Substantia nigra (tissue), 51 donors: ENCODE measurements at places on chromosomes 7 and 10.

- no peak for DNase-seq
Measured at GRCh38 chr7:149558149-149558861, 60.7 kb upstream of the ZNF746 start.

- no peak for DNase-seq
Measured at GRCh38 chr10:102673819-102674511, 29.7 kb downstream of the TRIM8 start.

GRCh38 chr7:23105086-23105643, 420 bp upstream of the KLHL7 start:
- no peak for DNase-seq

DNA sequence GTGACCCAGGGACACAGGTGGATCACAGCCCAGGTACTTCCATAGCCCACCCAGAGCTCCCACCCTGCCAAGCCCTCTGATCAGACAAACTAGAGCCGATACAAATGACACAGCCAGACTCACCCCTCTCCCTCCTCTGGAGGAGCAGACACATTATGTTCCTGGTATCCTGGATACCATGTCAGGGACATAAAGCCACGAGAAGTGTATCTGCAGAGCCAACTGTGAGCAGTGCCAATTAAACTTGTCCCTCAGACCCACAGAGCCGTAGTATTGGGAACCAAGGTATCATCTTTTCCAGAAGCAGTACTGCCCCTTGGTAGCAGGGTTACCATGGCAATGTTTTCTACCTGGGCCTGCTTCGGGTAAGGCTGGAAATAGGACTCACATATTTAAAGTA, 47.3 kb upstream of the CPXM2 start:
- no peak for DNase-seq

DNA sequence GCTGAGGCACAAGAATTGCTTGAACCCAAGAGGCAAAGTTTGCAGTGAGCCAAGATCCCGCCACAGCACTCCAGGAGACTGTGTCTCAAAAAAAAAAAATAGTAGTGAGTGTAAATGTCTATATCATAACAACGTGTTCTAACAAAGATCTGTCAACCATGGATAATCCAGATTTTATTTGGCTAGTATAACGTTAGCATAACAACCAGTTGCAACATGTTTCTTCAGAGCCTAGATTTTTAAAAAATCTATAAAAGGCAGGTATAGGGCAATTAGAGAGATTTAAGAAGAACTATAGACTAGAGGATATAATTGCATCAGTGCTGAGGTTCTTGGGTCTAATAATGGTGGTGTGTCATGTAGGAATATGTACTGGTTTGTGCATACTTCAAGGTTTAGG, 30.5 kb downstream of the DLG5 start:
- DNase-seq: no peak

DNA sequence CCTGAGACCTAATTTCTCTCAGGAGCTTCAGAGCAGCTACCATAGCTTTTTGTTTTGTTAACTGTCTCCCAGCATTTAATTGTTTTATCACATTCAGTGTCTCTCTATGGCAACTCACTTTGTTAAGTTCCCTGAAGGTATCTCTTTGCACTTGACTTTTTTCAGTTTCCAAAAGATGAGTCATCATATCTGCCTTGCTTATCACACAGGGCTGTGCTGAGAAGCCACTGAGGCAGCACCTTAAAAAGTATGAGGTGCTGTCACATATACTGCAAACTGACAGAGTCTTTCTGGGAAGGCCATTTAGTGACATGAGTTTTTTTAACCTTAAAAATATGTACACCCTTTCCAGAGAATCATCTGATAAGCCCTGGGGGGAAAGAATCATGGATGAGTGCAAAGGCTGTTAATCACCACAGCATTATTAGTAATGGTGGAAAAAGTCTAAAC, 56.8 kb downstream of the PPP1R3C start:
- DNase-seq: no peak

DNA sequence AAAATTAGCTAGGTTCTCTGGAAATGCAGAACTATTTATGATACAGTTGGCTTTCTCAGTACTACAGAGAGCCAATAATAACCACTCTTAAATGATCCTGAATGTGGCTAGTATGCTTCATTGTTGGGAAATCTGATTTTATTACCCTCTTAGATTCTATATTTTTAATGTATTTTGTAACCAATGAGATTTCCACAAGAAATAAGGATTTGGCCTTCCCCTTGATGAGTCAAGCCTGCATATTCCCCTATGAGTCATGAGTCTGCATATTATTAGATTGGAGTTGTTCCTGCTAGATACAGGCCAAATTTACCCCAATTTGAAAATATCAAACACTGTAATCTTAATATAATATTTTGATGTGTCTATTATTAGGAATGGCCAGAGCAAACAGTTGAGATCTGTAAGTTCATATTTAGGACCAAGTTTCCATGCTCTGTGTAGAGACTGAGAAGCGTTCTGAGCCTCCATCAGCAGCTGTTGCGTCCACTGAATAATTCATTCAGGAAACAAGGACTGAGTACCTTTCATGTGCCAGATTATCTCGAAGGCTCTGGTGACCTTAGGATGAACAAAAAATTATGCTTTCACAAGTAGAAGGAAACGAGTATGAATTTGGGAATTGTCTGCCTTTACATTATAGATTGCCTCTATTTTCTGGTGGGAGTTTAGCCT, 793.4 kb downstream of the NRG3 start:
- no peak for DNase-seq

- DNase-seq: no peak
Measured at GRCh38 chr10:119290301-119291048, 83.1 kb downstream of the GRK5 start.

GRCh38 chr7:95758187-95758586, 14.2 kb upstream of the DYNC1I1 start:
- no peak for DNase-seq

- no peak for DNase-seq
Measured at GRCh38 chr10:98285416-98285815, 17.4 kb upstream of the LOXL4 start.

GRCh38 chr7:17037356-17037755, 155.6 kb upstream of the AGR3 start:
- no peak for DNase-seq

GRCh38 chr7:96016056-96016586, 243.8 kb downstream of the DYNC1I1 start:
- DNase-seq: no peak

DNA sequence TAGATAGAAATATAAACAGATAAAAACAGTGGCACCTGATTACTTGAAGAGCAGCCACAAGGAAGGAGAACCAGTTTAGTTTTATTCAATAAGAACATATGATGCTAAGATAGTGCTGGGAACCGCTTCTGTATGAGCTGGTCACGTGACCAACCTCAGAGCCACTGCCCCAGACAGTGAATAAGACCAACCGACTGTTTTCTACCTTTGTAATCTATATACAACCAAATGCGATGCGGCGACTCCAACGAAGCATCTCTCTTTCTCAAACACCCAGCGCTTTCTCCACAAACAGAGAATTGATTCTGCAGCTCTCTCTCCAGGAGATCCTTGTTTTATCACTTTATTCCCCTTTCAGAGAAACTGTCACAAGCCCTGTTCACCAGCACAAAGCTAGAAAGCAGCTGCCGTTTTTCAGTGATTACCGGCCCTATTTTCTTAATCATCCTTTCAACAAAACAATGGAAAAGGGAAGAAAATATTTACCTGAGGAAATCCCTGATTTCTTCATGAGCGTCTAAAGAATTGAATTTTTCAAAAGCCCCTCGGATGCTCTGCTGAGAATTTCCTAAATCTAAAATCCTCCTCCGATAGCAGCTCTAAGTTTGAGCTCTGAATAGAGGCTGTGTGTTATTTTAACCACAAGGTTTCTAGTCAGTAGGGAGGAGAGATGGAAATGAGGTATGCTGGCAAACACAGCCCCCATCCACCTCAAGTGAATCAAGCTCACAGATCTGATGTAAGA, 55.7 kb upstream of the JCAD start:
- DNase-seq: no peak

DNA sequence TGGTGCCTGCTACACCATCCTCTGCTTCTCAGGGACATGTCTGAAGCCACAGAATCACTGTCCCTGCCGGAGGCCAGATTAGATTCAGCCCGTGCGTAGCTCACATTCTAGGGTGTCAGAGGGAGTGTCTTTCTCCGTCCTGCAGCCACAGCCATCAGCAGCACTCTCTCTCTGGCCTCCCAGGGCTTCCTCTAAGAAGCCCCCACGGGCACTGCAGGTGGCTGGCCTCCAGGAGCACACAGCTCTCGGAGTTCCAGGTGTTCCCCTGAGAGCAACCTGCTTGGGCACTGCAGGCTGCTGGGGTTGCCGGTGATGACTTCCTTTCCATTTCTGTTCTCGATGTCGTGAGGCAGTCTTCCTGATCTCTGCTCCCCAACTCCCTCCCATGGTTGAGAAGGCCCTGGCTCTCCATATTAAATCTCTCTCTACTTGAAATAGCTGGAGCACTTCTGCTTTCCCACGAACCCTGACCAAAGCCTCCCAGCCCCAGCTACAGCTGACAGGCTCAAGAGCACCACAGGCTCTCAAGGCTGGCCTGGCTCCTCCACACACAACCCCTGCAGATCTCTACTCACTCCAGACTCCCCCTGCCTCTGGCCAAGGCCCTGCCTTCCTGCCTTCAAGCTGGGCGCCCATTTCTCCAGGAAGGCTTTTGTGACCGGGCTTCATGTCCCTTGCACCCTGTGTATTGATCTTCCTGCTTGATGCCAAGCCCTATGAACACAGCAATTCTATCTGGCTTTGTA, 49.0 kb upstream of the TMEM72 start:
- no peak for DNase-seq

DNA sequence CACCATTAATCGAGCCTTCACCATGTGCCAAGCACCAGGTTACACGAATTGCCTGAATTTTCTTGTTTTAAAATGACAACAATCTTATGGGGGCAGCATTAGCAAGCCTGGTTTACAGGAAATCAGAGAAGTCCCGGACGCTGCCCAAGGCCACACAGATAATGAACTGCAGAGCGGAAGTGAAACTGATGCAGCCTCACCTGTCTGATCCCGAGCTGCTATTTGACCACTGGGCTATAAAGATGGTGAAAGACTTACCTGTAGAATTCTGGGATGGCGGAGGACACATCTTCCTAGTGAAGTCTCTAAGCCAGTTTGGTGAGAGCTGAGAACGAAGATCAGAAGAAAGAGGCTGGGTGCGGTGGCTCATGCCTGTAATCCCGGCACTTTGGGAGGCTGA, 21.7 kb upstream of the GALNTL5 start:
- DNase-seq: no peak

GRCh38 chr7:106609416-106609815, 51.5 kb downstream of the CCDC71L start:
- DNase-seq: no peak

- peak; percentile 28 for DNase-seq
Measured at GRCh38 chr10:7407368-7408290, 3.2 kb downstream of the SFMBT2 start.

DNA sequence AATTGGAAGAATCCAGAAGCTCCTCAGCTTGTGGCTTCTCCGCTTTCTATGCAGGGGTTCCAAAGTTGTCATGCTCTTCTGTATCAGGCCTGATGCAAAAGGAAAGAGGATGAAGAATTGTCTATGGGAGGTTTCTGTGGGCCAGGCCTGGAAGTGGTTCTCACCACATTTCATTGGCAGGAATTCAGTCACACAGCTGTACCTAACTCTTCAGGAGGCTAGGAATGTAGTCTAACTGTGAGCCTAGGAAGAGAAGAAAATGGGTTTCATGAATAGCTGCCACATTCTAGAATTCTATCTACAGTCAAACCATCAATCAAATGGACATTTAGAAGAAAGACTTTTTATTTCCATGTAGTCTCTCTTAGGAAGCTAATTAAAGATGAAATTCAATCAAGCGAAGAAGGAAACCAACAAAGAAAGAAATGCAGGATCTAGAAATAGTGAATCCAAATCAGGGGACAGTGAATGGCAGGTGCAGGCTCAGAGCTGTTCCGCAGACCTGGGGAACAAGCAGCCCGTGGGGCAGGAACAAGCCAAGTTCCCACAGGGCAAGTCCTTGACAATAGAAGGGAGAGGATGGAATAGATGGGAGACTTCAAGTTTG, 25.4 kb upstream of the USP6NL start:
- DNase-seq: no peak

GRCh38 chr7:46245586-46246111, 324.6 kb upstream of the IGFBP3 start:
- no peak for DNase-seq

DNA sequence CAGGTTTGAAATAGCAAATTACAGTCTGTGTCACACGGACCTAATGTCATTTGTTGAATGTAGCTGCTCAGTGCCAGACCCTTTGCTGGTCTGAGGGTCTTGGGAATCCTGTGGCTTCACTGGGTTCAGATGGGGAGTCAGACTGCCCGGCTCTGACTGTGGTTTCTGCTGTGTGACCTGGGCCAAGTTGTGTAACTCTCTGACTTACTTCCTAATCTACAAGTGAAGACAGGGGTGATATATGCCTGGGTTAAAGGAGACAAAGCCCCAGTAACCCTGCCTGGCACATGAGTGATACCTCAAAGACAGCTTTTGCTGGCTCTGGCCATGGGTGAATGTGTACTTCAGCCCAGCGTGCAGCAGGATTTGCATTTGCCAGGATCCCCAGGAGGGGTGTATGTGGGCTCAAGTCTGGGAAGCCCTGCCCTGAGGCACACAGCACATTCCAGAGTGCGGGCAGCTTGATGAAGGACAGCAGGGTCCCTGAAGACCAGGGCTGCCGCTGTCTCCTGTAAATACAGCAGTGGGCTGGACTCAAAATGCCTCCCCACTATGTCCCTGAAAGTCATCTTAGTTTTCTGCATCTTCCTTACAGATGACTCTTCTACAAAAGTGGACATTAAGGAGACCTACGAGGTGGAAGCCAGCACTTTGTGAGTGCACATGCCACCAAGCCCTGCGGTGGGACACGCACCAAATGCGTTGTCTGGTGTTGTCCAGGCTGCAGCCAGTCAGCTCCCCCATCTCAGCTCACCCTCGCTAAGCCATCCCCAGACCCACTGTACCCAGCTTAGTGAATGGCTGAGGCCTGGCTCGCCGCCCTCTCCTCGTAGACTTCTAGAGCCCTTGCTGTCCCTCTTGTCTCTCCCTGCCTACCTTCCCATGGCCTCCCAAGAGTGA, 16.4 kb downstream of the NACAD start:
- no peak for DNase-seq

GRCh38 chr7:80748363-80749042, 110.1 kb downstream of the CD36 start:
- no peak for DNase-seq

- no peak for DNase-seq
Measured at GRCh38 chr7:31028417-31028992, 23.6 kb upstream of the ADCYAP1R1 start.

DNA sequence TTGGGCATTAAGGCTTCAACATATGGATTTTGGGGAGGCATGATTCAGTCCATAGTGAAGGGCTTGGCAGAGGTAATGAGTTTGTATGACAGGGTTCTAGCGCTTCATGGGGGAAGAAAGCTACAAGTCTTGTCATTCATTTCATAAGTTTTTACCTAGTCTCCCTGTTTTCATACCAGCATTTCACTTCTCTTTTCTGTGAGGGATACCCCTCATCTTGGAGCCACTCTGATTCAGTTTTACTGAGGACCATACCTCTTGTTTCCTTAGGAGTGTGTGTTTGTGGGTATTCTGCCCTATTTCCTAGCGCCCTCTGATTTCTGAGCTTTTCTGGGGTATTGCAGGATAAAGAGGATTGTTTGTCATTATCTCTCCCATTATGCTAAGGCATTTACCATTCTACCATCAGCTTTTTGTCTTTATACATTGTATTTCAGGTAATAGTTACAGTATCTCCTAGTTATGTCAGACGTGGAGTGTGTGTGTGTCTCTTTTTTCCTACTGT, 6.8 kb downstream of the RSBN1L start:
- no peak for DNase-seq

- no peak for DNase-seq
Measured at GRCh38 chr10:16117305-16117695, 257.0 kb upstream of the MINDY3 start.
